ENCODE measurements at places on chromosomes 6 and 20.

- DNase-seq = no peak
Measured at GRCh38 chr20:57714409-57715267, 4.8 kb upstream of the PMEPA1 start.

DNA sequence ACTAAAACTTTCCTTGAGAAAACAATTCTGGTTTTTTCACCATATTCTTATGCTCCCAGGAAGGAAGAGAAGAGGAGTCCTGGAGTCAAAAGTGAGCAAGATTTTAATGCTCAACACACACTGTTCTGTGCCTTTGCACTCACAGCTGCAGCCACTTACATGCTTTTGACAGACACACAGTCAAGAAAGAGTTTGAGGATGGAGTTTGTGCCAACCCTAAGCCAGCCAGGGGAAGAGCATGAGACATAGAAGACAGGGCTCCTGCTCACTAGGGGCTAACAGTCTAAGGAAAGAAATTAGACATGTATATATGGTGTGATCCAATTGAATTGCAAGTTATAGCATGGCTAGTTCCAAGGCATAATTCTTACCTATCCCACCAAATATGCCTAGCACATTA, 37.1 kb upstream of the IL17A start:
- DNase-seq = no peak

GRCh38 chr6:106450653-106451052, 90.1 kb downstream of the CRYBG1 start:
- DNase-seq = no peak

GRCh38 chr20:2655331-2656116, 3.1 kb downstream of the NOP56 start:
- DNase-seq = no peak

GRCh38 chr20:8858181-8858787, 210.6 kb upstream of the PLCB4 start:
- DNase-seq = no peak

- no peak for DNase-seq
Measured at GRCh38 chr6:33508935-33509926, 54.9 kb downstream of the ZBTB9 start.

DNA sequence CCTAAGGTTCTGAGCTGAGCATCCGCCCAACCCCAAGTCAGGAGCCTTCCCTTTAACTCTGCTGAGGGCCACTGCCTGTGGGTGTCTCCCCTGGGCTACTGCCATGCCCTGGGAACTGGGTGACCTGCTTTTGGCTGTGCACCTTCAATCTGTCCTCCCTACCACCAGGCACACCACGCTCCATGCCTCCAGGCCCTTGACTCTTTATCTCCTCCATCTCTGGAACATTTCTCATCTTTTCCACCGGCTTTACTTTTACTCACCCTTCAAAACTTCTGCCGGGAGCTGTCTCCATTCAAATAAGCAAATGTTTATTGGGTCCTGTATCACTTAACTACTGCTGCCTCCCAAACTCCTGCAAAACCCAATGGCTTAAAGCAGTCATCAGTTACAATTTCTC, 83.3 kb upstream of the NHSL1 start:
- DNase-seq = no peak

- no peak for DNase-seq
Measured at GRCh38 chr6:40778918-40779317, 191.8 kb upstream of the LRFN2 start.

GRCh38 chr6:4592026-4592425, 184.2 kb upstream of the CDYL start:
- DNase-seq = no peak

DNA sequence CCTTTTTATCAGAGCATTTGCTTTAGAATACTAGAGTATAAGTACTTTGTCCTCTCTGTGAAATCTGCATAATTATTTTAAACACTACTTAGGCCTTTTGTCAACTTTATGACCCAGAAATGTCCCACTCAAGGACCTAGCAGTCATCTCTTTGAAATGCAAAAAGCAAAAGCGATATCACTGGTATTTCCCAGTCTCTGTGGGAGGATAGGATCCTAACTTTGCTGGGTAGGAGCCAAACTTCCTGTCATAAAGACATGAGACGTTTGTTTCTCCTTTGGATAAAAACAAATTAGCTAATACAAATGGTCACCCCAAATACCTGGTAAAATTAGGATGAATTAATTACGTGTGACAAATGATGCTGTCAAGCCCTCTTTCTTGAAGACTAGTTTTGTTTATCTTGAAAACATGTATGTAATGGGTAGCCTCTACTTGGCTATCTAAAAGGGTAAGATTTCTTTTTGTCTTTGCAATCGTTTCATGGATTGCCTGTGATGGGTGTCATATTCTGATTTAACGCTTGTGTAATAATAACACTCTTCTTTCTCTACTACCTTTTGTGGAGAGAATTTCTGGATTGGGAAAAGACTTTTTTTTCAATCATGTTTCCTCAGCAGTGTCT, 36.2 kb downstream of the DCDC2 start:
- DNase-seq = no peak

- DNase-seq = no peak
Measured at GRCh38 chr20:48461091-48461734, 366.6 kb downstream of the PREX1 start.

DNA sequence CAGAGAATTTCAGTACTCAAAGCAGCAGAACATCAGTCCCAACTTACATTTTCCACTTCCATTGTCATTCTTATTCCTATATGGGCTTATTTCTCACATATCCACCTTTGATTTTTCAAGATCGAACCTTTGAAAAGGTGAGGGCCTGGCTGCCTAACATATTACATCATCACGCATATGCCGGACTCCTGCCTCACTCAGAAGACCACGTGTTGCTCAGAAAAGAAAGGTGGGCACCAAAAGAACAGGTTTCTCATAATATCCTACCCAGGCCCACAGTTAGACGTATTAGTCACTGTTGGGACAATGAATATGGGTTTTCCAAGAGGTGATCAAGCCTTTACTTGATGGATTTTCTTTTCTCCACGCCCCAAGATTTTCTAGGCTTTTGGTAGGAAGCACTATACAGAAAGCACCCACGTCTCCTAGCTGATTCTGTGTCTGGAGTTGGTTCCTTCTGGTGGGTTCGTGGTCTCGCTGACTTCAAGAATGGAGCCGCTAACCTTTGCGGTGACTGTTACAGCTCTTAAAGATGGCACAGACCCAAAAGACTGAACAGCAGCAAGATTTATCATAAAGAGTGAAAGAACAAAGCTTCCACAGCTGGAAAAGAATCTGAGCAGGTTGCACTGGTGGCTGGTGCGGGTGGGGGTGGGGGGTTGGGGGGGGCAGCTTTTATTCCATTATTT, 168.9 kb downstream of the ATXN1 start:
- DNase-seq = no peak

GRCh38 chr20:49292010-49292409, 14.2 kb upstream of the ZNFX1 start:
- no peak for DNase-seq

DNA sequence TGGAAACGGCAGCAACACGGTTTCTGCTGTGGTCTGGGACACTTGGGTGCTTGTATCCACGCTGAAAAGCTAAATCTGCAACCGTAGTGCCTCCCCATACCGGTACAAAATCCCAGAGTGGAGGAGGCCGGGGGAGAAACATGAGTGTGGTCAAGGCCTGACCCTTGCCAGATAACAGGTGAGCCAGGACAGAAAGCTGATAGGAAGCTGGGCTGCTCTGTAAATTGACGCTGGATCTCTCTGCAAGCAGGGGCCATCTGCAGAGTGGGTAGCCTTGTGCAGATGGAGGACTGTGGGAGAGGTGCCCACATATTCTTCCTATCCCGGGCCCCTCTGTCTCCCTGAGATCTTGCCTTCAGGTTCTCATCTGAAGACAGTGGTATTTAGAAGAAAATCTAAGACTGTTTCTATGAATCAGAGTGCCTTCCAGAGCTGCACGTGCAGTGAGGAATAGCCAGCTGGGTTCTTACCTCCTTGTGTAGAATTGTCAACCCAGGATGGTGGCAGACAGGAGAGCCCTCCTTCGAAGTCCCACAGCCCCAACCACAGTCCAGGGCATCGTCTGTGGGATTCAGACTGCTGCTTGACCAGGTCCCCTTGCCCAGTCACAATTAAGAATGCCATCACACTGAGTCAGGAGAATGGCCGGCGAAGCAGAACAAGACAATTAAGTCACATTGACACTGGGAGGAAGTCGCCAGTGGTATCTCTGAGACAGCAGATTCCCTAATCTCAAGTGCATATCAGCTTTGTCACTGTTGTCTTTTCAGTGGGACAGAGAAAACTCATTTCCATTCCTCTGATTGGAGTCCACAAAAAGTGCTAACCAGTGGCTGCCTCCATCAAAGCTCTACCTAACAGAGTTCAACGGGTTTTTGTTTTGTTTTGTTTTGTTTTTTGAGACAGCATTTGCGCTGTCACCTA, 100.0 kb upstream of the RIPOR2 start:
- no peak for DNase-seq

DNA sequence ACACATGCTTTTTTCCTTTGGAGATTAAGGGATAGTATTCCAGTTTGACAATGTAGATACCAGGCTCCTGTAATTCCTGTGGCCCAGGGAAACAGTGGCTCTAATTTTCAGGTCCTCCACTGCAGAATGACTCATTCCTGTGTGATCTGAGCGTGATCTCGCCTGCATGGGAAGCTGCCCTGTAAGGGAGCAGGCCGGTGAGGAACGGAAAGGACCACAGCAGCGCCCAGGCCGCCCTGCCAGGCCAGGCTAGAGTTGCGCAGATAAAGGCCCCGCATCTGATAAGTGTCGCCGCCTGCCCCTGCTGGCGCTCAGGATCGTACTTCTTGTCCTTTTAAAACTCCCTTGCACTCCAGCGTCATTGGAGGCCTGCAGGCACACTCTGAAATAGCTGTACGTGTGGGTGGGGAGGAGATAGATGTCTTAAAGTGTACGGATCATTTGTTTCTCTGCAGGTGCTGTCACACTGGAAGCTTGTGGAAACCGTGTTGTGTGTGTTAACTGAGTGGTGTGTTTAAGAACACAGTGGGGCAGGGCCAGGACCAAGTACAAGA, 60.7 kb downstream of the SYNJ2 start:
- DNase-seq = no peak

GRCh38 chr6:145784683-145785082, 29.9 kb downstream of the FBXO30 start:
- no peak for DNase-seq

All from activated CD4-positive, alpha-beta T cell treated with anti-CD3 and anti-CD28 coated beads for 24 hours (primary cell).